NCI-H2107 (cell line): ENCODE measurements at places on chromosomes 1 and 21.

DNA sequence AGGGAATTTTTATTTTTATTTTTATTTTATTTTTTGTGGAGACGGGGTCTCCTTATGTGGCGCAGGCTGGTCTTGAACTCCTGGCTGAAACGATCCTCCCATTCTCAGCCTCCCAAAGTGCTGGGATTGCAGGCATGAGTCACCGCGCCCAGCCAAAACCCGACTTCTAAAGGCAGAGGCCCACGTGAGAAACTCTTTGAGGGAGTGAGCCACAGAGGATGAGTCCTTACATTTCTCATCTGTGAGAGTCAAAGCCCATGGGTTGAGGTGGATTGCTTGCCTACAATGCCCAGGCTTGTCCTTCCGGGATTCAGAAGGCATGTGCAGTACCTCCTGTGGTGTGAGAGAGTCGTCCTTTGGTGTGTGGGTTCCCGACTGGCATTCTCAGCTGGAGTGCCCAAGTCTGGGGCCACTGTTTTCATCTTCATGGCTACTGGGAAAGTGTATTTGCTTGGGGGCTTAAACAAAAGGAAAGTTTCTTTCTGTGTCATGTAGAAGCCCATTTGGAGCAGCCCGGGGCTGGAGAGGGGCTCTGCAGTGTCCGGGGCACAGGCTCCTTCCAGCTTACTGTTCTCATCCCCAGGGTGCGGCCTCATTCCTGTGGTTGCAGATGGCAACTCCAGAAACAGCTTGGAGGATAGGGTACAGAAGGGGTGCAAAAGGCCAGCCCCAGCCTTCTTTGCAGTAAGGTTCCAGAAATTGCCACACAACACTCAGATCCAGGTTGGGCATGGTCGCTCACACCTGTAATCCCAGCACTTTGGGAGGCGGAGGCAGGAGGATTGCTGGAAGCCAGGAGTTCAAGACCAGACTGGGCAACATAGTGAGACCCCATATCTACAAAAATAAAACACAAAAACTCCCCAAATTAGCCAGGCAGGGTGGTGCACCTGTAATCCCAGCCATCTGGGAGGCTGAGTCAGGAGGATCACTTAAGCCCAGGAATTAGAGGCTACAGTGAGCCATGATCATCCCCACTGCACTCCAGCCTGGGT lies 29.4 kb upstream of the CSF3R start:
- DNase-seq, result no peak

- DNase-seq, result no peak
Observed at GRCh38 chr1:58457023-58457635, 89.4 kb downstream of the OMA1 start.

GRCh38 chr1:62240651-62241370 lies 46.2 kb downstream of the L1TD1 start:
- DNase-seq, result no peak

DNA sequence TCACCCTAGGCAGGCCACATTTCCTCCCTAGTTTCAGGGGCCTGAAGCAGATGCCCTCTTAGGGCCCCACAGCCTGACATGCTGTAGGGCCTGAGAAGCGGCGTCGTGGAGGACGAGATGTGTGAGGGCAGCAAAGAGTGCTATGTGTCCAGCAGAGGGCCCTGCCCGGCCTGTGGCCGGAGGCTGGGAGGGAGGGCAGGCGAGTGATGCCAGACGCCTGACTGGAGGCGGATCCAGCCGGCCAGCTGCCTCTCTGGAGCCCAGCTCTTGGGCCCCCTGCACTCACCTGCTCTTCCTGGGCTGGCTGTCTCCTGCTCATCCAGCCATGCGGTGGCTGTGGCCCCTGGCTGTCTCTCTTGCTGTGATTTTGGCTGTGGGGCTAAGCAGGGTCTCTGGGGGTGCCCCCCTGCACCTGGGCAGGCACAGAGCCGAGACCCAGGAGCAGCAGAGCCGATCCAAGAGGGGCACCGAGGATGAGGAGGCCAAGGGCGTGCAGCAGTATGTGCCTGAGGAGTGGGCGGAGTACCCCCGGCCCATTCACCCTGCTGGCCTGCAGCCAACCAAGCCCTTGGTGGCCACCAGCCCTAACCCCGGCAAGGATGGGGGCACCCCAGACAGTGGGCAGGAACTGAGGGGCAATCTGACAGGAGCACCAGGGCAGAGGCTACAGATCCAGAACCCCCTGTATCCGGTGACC lies at the start of gene GPR37L1:
Gene GPR37L1, plus strand, starts transcription at position 279 of the 697 bp plus-strand sequence. Its CDS starts 47 bp downstream, at position 326.
- DNase-seq, result no peak

DNA sequence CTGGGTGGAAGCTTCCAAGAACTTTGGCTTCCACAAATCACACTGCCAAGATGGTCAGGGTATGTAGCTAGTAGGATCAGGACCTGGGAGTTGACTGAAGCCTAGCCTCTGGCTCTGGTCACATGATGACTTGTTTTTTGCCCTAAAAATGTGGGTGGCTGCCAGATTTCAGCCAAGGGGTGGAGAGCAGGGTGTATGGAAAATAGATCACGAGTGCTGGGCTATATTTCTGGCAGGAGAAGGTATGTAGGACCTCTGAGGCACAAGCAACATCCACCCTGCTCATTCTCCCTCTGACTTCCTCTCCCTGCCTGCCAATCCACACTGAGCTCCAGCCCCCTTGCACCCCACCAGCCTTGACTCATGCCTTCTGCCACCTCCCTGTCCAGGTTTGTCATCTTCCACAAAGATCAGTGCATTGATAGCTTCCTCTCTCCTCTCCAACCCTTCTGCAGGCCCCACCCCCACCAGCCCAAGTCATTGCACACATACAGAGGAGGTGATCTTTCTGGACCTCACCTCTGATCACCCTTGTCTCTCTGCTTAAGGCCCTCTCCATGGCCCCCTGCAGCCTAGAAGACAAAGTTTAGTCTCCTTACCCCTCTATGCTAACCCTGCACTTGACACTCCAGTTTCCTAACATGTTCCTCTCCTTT lies 8.3 kb upstream of the CYP4B1 start:
- DNase-seq, result no peak

GRCh38 chr1:239958063-239958462 lies 133.6 kb upstream of the FMN2 start:
- DNase-seq, result no peak

DNA sequence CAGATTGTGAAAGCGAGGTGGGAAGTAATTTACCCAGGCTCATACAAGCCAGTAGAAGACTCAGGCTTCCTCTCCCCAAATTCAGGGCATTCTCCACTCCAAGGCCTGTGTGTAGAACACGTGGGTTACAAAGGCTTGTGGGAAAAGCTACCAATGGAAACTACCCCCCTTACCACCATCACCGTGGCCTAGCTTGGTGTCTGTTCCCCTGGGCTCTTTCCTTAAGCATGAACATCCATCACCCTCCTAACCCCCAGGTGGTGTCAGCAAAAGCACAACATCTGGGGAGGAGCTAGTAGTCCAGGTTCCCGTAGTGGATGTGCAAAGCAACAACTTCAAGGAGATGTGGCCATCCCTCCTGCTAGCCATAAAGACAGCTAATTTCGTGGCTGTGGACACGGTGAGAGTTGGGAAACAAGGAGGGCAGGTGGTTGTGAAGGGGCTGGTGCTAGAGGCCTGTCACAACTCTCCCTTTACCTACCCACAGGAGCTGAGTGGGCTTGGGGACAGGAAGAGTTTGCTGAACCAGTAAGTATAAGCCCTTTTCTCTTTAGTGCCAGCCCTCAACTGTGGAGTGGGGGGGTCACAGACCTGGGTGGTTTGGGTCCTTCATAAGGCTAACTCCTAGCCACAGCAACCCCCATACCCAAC lies 701 bp upstream of the MUTYH start:
- no peak for DNase-seq

- DNase-seq, result no peak
Observed at GRCh38 chr1:147892216-147892615, 10.4 kb upstream of the GJA8 start.

GRCh38 chr1:219906924-219907771 lies 21.2 kb downstream of the SLC30A10 start:
- DNase-seq, result no peak

- no peak for DNase-seq
Observed at GRCh38 chr1:153799566-153800465, 24.6 kb downstream of the SLC27A3 start.

GRCh38 chr21:33505833-33506232 lies 14.3 kb upstream of the DNAJC28 start:
- no peak for DNase-seq

DNA sequence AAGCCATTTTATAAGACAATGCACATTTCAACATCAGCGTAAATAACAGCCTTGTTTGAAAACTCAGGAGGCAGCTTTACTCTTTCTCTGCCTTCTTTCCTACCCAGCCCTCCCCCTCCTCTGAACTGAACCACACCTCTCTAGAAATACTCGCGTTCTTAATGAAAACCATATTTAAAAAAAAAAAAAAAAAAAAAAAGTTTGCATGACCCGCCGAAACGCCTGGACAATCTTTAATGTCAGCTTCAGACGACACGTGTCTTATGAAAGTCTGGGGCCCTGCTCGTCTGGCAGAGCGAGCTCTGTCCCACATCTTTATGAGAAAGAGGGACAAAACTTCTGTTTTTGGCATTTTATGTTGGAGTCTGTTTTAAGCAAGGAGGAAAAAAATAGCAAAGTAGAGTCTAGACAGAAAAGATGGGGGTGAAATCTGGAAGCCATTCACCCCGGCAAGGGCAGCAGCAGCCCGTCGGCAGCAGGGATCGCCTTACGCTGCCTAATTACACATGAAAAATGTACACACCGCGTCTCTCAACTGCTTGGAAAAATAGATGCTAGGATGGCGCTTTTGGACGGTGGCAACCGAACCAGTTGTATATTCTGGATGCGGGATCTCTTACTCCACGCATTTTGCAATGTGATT lies 130.4 kb upstream of the ETS2 start:
- DNase-seq, result no peak

- peak; percentile 68 for DNase-seq
Observed at GRCh38 chr1:245512980-245513578, 358.3 kb downstream of the KIF26B start.

- DNase-seq, result peak; percentile 26
Observed at GRCh38 chr1:151511636-151512215, 539 bp downstream of the CGN start.

DNA sequence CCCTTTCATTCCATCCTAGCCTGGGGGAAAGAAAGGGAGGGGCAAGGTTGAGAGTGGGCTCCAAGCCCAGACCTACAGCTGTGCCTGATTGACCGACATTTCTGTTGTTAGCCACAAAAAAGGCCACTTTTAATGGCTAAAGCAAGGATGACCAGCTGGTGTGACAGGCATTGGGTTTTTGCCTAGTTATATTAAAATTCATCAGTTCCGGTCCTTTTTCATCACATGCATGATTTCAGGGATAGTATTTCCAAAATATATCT lies 192.3 kb downstream of the ZNF326 start:
- DNase-seq, result no peak

- DNase-seq, result no peak
Observed at GRCh38 chr1:186564582-186564981, 103.7 kb upstream of the PDC start.
